ENCODE measurements at places on chromosomes 5 and 9. TPM values are rescaled to one million over a fixed set of nuclear protein-coding genes. Genes with fewer than 3 reads are reported as not detected.

The IGIP gene
- polyA plus RNA-seq, result 1.6 TPM

The TMEM167A gene
- polyA plus RNA-seq, result 88.3 TPM

The GOLGA2 gene
- 112 TPM for polyA plus RNA-seq

The NTRK2 gene
- not detected for polyA plus RNA-seq

The POLR3G gene
- 4.7 TPM for polyA plus RNA-seq

The SPATA31A1 gene
- polyA plus RNA-seq, result not detected

The OGN gene
- polyA plus RNA-seq, result 1.3 TPM

The CDC20B gene
- polyA plus RNA-seq, result not detected

The WDR38 gene
- polyA plus RNA-seq, result not detected

The RABEPK gene
- polyA plus RNA-seq, result 45.5 TPM

The TEX48 gene
- not detected for polyA plus RNA-seq

The SV2C gene
- not detected for polyA plus RNA-seq

The TAF11L5 gene
- not detected for polyA plus RNA-seq

The MARCOL gene
- not detected for polyA plus RNA-seq

The NFIB gene
- polyA plus RNA-seq, result 2.2 TPM

The CLIC3 gene
- 0.42 TPM for polyA plus RNA-seq

The PCDHGB6 gene
- polyA plus RNA-seq, result 3.3 TPM

The SH2D3C gene
- polyA plus RNA-seq, result not detected

The SHC3 gene
- 4.3 TPM for polyA plus RNA-seq

The OR2S2 gene
- 1.1 TPM for polyA plus RNA-seq

The NR2F1 gene
- 65.5 TPM for polyA plus RNA-seq

The ANKRD34B gene
- not detected for polyA plus RNA-seq
